Mammary epithelial cell (primary cell): ENCODE measurements at places on chromosomes 7 and 10. TPM values are rescaled to one million over a fixed set of nuclear protein-coding genes. Genes with fewer than 3 reads are reported as not detected.

DNA sequence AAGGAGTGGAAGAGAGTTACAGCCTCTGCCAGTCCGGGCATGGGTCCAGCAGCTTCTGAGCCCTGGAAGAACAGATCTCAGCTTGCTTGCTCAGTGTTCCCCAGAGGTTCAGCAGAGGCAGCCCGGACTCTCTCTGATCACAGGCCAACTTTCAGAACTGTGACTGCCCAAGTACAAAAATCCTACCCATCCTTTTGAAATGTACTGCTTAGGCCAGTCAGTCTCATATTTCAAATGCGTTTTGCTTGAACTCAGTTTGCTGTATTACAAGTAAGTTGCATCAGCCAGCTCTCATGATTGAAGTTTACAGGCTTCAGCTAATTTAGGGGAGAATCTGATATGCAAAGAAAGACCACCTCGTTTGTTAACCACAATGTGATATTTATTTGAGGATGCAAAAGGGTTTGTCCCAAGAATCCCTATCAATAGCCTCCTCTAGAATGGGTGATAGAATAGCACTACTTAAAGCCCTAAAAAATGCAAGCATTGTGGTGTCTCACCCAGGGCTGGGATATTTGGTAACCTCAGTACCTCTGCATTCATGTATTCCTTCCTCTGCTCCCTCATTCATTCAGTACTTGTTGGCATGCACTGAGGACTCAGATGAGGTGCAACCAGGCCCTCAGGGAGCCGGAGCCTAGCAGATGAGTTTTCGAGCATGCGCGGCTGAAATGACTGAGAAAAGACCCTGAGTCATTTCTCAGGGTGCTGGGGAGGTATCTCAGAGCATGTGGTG lies 7.0 kb downstream of the AIMP2 start:
- peak; percentile 9 for DNase-seq

GRCh38 chr7:33632322-33632721 lies 273.0 kb upstream of the BMPER start:
- no peak for DNase-seq

DNA sequence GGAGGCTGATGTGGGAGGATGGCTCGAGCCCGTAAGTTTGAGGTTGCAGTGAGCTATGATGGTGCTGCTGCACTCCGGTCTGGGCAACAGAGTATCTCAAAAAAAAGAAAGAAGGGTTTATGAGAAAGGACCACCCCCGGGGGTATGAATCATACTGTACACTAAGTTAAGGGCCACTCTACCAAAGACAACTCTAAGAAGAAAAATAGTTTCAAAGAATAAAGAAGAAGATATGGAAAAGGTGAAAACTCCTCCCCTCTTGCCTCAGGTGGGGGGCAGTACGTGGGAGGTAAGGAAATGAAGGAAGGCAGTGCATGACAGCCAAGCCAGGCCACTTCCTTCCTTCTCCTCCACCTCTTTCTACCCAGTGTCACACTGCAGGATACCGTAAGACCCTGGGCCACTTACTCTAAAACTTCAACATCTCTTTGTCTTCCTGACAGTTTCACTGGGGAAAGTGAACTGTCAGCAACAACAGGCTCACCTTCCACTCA lies 61.3 kb downstream of the PIP4K2A start:
- DNase-seq: no peak

DNA sequence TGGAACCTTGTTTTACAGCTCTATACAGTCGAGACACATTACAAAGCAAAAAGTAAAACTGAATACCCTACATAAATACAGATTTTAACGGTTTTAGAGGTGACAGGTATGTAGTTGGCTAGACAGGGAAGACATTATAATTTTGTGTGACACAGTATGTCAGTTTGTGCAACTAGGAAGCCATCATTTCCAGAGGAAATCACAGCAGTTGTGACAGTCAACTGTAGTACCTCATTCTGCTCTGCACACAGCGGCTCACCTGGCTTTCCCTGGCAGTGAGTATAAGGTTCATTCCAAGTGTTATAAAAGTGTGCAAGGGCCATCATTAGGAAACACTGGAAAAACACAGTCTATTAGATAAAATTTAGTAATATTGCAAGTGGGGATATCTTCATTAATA lies 501.6 kb upstream of the PHF14 start:
- no peak for DNase-seq

- DNase-seq: no peak
Measured at GRCh38 chr10:108791030-108791429, 1132.3 kb downstream of the XPNPEP1 start.

DNA sequence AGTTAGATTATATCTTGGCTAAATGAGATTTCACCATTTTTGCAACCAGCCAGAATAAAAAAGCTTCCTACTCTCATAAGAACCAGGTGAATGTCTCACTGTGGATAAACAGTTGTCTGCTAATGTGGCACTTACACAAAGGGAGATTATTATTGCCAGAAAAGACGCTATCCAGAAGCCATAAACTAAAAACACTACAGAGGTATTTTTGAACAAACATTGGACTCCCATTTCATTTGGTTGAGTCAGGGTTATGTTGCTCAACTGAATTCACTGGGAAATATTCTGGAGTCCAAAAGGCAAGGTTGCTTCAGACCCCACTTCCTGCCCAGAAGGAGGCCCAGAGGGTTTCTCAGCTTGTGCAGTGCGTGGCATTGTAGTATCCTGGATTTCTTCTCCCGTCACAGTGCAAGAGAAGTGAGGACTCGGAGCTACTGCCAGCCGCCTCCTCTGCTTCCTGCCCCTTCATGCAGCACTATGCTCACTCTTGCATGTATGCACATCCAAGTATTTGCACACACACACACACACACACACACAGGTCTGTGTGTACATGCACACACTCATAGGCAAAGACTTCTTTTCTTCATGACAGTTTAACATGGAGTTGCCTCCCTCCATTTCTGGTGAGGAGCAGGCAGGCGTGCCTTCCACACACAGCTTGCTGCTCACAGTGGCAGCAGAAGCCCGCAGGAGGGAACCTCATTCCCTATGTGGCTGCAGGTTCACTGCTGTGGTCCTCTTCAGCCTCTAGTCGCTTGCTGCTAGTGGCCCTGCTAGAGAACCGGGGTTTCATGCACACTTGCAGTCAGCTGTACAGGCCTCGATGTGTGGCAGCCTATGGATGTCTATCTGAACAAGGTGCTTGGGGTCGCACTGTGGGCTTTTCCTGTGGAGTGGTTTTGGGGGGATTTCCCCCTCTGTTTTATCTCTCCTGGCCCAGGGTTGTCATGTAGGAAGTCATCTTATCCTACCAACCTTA lies 10.1 kb downstream of the DENND10 start:
- DNase-seq: peak; percentile 31

GRCh38 chr7:8149222-8149621 lies 112.7 kb downstream of the ICA1 start:
- no peak for DNase-seq

GRCh38 chr10:70690589-70690988 lies 18.3 kb downstream of the ADAMTS14 start:
- no peak for DNase-seq

- DNase-seq: no peak
Measured at GRCh38 chr7:20114468-20114867, 102.7 kb downstream of the MACC1 start.

DNA sequence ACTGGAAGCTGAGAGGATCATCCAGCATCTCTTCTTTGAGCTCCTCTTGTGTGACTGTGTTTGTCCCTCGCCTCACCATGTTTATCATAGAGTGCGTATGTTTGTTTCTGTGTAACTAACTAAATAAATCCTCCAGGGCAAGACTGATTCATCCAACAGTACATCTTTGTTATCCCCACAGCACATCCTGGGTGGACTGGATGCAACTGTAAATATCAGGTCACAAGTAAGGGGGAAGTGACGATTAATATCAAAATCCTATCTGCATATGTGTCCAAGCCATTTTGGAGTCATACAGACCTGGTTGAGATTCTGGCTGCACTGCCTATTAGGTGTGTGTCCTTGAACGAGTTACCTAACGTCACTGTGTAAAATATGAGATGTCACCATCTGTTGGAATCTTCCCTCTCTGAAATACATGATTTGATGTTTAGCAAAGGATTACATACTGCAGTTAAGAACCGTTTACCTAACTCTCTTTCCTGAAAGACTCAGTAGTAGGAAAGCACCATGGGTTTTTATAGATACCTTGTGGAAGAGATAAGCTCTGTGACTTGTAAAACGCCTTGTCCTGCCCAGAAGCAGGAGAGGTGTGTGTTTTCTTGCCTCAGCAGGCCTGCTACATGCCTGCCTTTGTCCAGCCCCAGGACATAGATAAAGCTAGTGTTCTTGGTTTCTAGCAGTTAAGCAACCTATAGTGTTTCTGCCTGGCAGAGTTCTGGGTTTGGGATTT lies 25.8 kb downstream of the WBP1L start:
- DNase-seq: peak; percentile 89

DNA sequence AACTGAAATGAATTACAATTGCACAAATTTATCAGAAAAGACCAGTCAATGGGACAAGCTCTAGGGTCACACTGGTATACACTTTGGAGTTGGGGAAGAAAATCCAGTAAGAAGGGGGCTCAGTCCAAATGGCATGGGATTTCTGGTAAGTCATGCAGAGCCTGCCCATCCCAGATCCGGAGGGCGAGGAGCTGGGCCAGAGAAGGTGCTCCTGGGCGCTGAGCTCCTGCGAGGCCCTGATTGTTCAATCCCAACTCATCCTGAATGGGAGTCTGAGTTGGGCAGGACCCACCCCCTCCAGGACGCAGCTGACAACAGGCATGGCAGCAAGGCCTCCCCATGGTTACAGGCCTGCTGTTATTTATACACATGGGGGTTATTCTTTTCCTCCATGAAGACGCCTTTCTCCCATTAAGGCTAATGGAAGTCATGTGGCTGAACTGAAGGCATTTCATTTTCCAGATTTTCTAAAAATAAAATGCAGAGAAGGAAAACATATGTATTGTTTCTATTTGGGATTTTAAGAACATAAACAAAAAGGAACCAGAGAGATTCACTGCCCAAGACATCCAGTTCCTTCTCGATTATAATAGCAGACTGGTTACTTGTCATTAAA lies 91.1 kb upstream of the ADAM12 start:
- no peak for DNase-seq

DNA sequence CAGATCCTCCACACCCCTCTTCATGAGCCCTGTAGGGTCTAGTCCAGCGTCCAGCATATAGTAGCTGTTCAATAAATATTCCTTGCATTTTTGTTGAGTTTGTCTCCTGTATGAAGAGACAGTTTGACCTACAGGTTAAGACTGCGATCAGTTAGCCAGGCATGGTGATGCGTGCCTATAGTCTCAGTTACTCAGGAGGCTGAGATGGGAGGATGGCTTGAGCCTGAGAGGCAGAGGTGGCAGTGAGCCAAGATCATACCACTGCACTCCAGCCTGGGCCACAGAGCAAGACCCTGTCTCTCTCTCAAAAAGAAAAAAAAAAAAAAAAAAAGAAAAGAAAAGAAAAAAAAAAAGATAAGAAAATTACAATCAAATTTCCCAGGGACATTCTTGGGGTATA lies 5.1 kb upstream of the CUEDC2 start:
- no peak for DNase-seq

DNA sequence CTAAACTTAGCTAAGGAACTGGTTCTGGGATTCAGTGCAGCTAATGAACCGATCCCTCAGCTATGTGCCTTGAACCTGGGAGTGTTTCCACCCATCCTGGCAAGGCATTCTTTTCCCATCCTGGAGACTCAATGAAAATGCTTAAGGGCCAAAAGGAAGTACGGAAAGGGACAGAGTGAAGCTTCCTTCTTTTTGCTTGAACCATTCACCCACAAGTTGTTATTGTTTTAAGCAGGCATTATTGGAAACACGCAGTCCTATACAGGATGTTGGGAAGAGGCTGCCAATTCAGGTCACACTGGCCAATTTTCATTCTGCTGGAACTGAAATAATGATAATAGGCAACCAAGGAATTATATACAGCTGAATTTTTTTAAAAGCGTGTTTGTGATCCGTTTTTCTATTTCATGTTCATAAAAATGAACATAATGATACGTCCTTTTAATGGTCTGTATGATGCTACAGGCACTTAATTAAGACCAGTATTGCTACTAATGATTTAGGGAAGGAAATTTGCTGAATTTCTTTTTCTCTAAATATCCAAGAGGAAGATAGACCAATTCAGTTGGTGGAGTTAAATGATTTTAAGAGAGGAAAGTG lies 57.8 kb upstream of the FZD1 start:
- no peak for DNase-seq

GRCh38 chr10:129131457-129132132 lies 335.4 kb upstream of the MGMT start:
- DNase-seq: no peak

- DNase-seq: peak; percentile 41
Measured at GRCh38 chr10:110207805-110208613, 604 bp downstream of the MXI1 start.

- peak; percentile 38 for DNase-seq
Measured at GRCh38 chr10:62082729-62083411, 181.4 kb downstream of the ARID5B start.

GRCh38 chr10:96588060-96588554 lies 1.3 kb upstream of the TM9SF3 start:
- no peak for DNase-seq

- peak; percentile 78 for DNase-seq
Measured at GRCh38 chr10:98414932-98415730, at the start of gene PYROXD2. Gene PYROXD2 (minus strand): TSS chr10:98415182. CDS start chr10:98415135, 47 bp downstream.

Gene STEAP4
- 0.47 TPM in 1 of 2 replicates, not detected in the other for total RNA-seq

Gene PPP1R17
- not detected in 2 replicates for total RNA-seq

Gene SYT15B
- total RNA-seq: 0.21 TPM in 1 of 2 replicates, not detected in the other

Gene ANKRD16
- total RNA-seq: 6.1 and 8.4 TPM in 2 replicates

Gene PITX3
- total RNA-seq: not detected in 2 replicates

Gene LDB3
- not detected for total RNA-seq

Gene PRSS37
- total RNA-seq: not detected

Gene SRPK2
- total RNA-seq: 73.1 and 82.7 TPM in 2 replicates

Gene CALHM1
- not detected in 2 replicates for total RNA-seq
